ENCODE measurements at places on chromosomes 2 and 18.
A peak's percentile ranks its signal among the peaks of the same experiment; 100 is the strongest.

GRCh38 chr18:22538426-22538825 is 120.7 kb upstream of the CTAGE1 start:
- no peak for DNase-seq

GRCh38 chr2:201396595-201396994 is 39.5 kb upstream of the FLACC1 start:
- no peak for DNase-seq

DNA sequence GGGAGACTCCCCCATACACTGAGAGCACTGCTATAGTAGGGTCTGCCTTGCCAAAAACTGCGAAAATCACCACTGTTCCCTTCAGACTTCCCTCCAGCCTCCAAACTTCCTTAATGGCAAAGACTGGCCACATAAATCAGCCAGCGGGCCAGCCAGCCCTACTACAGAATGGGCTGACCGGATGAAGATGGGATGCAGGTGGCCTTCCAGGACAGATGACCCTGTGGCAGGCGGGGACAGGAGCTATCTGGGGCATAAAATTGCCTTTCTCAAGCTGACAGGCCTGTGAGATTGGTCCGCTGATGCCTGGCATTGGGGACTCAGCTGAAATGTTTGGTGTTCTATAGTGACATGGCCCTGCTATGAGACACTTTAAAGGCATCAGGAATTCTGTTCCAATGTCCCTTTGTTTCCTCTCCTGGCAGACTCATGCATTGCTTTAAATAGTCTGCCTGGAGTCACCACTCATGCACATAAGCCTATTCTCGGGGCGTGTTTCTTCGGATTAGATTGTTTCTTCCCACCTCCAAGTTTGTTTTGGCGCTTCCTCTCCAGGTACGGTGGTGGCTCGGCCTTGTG is 135.9 kb downstream of the ALPK2 start:
- DNase-seq, result no peak

- DNase-seq, result no peak
These were observed 32.5 kb downstream of the CDC42EP3 start for GRCh38 chr2:37638973-37639372.

GRCh38 chr2:241816431-241817121 is 7.6 kb downstream of the NEU4 start:
- no peak for DNase-seq

- DNase-seq, result no peak
These were observed 51.5 kb downstream of the USP37 start for GRCh38 chr2:218516614-218517013.

GRCh38 chr2:201018636-201019035 is 52.8 kb downstream of the HYCC2 start:
- no peak for DNase-seq

GRCh38 chr2:31151501-31151900 is 13.3 kb upstream of the GALNT14 start:
- DNase-seq, result no peak

DNA sequence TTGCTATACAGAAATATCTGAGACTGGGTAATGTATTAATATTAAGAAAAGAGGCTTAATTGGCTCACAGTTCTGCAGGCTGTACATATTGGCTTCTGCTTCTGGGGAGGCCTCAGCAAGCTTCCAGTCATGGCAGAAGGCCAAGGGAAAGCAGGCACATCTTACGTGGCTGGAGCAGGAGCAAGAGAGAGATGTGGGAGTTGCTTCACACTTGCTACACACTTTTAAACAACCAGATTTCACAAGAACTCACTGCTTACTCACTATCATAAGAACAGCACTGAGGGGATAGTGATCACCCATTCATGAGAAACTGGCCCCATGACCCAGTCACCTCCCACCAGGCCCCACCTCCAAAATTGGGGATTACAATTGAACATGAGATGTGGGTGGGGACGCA is 50.6 kb downstream of the MAPRE2 start:
- DNase-seq, result no peak

GRCh38 chr18:48997681-48997984 is 46.9 kb upstream of the SMAD7 start:
- DNase-seq, result no peak

DNA sequence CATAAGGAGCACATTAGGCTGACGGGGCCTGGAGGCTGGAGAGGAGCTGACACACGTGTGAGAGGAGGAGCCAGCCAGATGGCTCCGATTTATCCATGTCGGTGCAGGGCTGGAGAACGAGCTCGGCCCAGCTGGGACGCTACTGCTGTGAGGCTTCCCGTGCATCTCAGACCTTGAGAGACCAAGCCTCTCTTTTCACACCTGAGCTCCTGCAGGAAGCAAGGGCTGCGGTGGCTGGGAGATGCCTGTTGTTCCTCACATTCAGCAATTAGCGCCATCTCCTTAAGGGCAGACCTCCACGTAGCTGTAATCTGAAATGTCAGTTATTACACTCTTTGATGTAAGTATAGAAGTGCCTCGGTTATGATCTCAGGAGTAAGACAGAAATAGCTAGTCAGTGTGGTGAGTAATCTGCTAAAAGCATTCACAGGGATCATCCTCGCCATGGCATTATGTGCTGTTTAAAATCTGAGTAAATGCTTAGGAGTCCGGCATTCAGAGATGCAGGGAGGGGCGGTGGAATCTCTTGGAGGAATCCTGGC is 107.9 kb downstream of the PRKCE start:
- no peak for DNase-seq

DNA sequence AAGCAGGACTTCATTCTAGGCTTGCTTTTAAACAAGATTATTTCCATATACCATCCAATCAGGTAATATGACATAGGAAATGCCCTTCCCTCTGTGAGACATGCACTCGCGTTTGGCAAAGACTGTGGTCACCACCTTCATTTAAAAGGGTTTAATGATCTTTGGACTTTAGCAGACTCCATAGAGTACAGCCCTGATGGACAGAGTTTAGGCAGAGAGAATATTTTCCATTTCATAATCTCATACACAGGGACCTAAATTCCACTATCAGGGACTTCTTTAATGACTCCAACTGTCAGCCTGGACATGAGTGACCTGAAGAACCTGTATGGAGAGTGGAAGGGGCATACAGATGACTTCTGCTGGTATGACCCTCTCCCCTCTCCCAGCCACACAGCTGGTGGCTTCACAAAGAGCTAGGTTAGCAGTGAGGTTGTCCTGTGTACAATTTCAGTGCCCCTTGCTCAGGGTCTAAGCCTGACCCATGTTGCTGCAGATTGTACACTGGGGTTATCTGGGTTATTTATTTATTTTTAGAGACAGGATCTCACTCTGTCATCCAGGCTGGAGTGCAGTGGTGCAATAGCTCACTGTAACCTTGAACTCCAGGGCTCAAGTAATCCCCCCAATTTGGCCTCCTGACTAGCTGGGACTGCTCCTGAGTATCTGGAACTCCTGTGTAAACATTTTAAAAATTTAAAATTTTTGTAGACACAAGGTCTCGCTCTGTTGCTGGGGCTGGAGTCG is 59.2 kb downstream of the PTPRM start:
- no peak for DNase-seq

DNA sequence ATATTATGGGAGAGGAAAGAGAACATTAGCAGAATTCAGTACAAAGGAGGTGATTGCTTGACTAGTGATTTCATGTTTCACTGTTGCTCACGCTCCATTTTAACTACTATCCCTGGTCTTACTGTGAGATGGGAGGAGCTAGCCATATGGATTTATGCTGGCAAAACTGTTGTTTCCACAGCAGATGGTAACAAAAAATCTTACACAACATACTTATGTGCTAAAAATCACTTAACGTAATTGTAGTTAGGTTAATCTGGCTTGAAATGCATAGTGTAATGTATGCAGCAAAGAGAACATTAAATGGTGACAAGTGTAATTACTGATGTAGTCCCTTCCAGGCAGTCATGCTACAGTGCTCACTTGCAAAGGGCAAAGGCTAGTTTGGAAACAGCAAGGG is 155.6 kb upstream of the LYPD1 start:
- no peak for DNase-seq

DNA sequence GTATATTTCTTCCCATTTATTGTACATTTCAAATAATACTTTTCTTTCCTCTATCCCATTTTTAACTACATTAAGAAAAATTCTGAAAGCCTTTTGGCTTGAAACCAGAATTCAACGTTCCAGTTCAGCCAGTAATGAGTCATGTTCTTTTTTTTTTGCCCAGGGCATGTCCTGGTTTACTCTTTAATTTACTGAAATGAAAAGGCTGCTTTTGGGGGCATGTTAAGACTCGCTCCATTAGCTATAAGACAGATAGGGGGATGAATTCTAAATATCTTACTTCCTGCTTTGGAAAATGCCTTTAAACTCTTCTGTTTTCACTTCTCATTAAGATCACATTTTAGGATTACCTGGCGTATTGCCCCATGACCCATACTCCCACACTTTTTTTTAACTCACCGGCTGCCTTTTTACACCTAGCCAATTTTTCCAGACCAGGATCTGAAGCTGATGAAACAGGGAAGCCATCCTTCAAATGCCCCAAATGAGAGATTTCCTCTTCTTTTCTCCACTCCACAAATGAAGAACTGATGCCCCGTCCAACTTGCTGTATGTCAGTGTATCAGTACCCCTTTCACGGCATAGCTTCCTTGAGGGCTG is 585 bp downstream of the ABCA12 start:
- peak; percentile 53 for DNase-seq

DNA sequence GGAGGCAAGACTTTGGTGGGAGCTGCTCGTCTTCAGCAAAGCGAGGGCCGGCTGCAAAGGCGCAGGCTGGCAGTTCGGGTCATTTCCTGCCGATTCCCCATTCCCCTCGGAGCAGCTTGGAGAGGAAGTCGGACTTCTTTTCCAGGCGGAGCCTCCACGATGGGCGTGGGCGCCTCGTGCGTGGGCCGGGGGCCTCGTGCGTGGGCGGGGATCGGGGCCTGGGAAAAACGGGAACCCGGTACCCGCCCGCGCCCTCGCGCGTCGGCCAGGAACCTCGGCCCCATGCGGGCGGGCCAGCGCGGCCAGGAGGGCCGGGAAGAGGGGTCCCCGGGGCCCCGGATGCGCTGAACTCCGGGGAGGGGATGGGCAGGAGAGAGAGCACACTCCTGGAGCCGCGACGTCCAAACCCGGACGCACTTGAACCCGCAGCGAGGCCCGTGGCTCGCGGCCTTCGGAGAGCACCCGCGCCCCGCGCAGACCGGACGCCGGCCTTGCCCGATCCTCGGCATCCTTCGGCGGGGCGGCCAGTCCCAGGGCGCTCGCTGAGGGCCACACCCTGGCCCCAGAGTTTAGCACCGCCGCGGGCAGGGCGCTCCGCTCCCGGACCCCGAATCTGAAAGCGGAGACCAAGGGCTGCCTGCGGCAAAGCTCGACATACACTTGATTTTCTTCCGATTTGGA is 368.4 kb downstream of the MTX2 start:
- no peak for DNase-seq

DNA sequence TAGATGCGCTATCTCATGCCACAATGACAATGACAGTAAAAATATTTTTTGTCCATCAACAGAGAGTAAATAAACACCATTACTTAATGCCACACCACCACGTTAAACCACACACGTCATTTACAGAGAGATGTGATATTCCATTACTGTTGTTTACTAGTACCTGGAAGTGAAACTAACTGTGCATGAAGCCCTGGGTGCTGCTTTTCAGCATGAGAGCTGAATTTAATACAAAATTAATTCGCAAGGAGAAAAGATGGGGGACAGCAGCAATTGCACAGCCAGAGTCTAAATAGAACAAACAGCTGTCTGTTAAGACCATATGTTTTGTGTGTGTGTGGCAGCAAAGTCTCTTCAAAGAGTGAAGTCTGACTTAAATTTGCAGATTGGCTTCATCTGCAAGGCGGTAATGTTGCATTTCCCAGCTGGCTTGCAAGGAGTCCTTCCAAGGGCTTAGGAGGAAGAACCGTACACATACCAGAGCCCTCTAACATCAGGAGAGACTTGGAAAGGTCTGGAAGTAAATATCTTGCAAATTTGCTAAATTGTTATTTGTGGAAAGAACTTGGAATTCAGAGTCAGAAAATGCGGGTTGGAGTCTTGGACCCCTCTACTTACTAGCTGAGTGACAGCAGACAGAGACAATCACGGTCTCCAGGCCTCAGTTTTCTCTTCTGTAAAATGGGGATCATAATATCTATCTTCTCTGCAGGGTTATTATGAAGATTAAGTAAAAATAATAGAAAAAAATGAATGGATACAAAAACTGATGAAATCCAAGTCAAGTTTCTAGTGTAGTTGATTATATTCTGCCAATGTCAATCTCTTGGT is 127.6 kb downstream of the ALPK2 start:
- no peak for DNase-seq

- no peak for DNase-seq
These were observed 3.0 kb downstream of the ADCY3 start for GRCh38 chr2:24917086-24917485.

GRCh38 chr2:218188528-218188927 is 21.8 kb upstream of the CXCR1 start:
- no peak for DNase-seq

- DNase-seq, result no peak
These were observed 124.3 kb upstream of the AQP4 start for GRCh38 chr18:26989842-26990241.

DNA sequence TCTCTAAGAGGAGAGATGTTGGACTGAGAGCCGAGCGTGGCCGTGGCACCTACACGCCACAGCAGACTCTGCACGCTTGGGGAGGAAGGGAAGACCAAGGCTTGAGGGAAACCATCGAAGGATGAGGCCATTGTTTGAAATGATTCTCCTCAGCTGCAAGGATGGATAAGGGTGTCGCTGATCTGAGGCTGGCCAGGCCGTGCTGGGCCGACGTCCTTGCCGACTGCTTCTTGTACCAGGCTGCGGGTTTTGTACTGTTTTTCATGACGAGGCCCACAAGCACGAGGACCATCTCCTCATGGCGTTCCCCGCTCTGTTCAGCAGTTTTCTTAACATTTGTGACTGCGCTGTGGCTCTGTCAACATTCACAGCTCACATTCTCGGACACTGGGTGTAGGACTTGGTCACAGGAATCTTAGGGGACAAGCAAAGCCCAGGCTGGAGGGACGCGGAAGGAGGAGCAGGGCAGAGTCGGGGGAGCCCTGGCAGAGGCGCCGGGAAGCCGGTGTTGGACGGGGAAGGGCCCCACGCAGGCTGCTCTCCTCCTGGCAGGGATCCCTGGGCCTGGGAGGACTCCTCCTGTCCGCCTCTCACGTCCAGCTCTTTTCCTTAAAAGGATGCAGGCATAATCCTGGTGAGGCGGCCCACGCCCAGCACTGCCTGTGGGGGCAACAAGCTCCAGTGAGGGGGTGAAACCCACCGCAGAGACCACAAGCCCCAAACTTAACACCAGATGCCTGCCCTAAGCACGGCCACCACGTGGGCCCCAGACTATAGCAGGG is 259.0 kb upstream of the SALL3 start:
- DNase-seq, result no peak

DNA sequence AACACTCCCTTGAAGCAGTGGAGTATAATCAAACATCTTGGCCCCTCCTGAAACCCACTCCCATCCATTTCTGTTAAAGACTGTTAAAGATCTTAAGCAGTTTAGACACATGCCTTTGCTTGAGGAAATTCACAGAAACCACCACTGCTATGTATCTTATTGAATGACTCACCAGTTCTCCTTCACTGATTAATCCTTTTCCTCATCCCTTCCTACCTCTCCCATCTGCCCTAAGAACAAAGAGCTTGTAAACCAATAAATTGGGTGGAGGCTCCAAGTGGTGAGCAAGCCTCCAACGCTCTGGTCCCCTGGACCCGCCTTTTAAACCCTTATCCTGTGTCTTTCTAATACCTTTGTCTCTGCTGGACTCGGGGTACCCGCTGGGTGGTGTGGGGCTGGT is 746.1 kb downstream of the LRP1B start:
- no peak for DNase-seq

GRCh38 chr2:95006588-95006987 is 18.9 kb upstream of the MAL start:
- DNase-seq, result no peak
